ENCODE measurements at places on chromosomes 3 and 15.

- peak; percentile 40 for DNase-seq
Observed at GRCh38 chr15:30859091-30859874, 44.4 kb upstream of the FAN1 start.

GRCh38 chr15:62793752-62794144 lies 248.8 kb upstream of the TPM1 start:
- no peak for DNase-seq

GRCh38 chr3:24843955-24844354 lies 349.3 kb upstream of the THRB start:
- no peak for DNase-seq

GRCh38 chr15:25671132-25671531 lies 192.0 kb downstream of the ATP10A start:
- DNase-seq = no peak

DNA sequence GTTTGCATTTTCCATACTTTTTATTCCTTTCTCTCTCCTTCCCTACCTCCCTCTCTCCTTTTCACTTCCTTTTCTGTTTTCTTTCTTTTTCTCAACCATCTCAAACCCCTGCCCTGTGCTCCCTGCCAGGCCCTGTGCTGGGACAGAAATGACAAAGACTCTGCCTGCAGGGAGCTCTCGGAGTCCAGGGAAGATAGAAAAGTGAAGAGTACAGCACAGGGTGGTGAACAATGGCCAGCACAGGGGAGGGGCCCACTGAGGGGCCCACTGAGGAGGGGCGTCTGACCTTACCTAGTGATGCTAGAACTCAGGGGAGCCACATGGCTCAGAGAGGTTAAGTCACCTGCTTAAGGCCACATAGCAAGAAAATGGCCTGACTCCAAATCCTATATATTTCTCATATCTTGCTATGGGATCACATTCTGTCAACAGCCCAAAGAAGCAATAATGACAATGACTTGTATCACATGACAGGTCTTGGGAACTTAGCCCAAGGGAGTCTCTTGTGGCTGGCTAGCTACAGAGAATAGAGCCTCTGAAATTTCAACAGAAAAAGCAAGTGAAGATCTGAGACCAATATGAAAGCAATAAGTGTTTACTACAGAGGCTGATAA lies 44.3 kb upstream of the ATP2B2 start:
- DNase-seq = no peak

DNA sequence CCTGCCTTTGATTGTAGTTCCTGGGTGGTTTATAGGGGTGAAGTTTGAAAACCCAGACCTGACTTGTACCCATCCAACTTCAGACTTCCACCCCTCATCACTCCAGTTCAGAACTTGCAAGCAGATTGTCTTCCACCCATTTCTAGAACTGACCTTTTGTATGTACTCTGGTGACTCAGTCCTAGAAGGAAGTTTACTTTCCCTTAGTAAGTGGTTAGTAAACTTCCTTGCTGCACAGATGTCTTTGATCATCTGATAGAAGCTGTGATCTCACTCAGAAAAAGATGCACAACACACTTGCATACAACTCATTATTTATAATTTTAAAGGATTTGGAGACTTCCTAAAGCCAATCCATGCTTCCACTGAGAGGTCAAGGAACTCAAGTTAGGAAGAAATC lies 368.0 kb downstream of the MFSD1 start:
- DNase-seq = no peak

GRCh38 chr3:33645060-33645647 lies 72.9 kb downstream of the CLASP2 start:
- peak; percentile 50 for DNase-seq

- no peak for DNase-seq
Observed at GRCh38 chr3:78791753-78792152, 976.0 kb downstream of the ROBO1 start.

DNA sequence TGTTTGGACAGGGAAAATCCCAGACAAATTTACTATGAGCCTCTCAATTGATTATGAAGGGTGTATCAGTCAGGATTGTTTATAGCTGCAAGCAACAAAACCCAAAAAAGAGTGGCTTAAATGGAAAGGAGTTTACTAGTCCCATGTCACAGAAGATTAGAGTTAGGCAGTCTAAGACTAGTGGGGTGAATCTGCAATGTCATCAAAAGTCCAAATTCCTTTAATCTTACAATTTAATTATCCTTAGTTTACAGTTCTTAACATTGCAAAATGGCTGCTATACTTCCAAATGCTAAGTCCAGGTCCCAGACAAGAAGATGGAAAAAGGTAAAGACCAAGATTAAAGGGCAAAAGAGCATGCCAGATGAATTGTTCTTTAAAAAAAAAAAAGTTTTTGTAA lies 143.6 kb downstream of the CD47 start:
- DNase-seq = no peak

GRCh38 chr15:25051399-25052154 lies 96.8 kb downstream of the SNRPN start:
- no peak for DNase-seq

GRCh38 chr15:93452537-93453211 lies 363.7 kb upstream of the RGMA start:
- DNase-seq = no peak

- DNase-seq = no peak
Observed at GRCh38 chr3:47580481-47580880, 1.8 kb upstream of the CSPG5 start.

Data from activated naive CD4-positive, alpha-beta T cell treated with anti-CD3 and anti-CD28 coated beads, Interleukin-2, amount 10 ng/mL, durations not matched to agents 7 days and 5 days (primary cell).